ENCODE measurements at places on chromosomes 1 and 21.
A peak's percentile ranks its signal among the peaks of the same experiment; 100 is the strongest.

DNA sequence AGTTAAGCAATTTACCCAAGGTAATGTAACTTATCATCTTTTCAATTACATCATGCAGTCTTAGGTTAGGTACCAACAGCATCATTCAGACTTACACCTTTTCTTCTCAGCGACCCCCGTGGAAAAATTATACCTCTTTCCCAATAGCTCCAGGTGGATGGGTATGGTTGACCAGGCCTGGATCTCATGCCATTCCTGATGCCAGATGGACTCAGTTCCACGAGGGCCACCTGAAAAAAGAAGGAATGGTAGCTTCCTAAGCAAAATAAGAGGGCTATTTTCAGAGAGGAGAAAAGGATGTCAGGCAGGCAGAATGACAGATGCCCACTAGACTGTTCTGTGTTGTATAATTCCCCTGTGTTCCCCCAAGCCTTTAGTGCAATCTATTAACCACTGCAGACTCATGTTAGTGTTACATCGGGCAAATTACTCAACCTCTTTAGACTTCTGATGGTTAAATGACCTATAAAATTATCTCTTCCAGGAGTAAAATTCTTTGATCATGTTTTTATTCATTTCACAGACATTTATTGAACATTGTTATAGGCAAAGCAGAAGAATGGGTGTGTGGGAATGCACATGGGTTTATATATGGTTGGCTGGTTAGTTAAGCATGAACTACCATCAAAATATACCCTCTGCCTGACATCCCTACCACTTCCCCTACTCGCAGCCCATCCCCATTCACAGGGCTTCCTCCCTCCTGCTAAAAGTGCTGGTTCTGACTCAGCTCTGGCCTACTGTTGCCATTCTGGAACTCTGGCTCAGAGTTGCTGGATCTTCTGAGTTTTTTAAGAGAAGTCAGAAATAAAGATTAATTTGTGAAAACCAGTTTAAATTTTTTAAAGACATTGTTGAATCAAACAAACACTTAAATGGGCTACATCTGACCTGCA, 10.6 kb upstream of the MYSM1 start:
- DNase-seq = no peak

DNA sequence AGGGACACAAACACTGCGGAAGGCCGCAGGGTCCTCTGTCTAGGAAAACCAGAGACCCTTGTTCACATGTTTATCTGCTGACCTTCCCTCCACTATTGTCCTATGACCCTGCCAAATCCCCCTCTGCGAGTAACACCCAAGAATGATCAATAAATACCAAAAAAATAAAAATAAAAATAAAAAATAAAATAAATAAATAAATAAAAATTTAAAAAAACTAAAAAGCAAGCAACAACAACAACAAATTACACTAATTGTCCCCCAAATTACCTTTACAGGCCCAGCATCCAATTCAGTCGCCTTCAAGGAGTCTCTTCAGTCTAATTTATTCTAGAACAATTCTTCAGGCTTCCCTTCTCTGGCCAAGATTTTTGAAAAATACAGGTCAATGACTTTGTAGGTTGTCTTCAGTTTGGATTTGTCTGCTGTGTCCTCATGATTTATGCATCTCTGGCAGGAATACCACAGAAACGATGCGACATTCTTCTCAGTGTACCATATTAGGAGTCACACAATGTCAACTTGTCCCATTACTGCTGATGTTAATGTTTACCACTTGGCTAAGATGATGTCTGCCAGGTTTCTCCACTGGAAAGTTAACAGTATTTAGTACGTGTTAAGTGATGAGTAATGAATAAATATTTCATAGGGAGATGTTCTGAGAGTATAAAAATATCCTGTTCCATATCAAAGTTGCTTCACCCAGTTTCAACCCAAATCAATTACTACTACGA, 20.3 kb upstream of the BMP8B start:
- DNase-seq = no peak

DNA sequence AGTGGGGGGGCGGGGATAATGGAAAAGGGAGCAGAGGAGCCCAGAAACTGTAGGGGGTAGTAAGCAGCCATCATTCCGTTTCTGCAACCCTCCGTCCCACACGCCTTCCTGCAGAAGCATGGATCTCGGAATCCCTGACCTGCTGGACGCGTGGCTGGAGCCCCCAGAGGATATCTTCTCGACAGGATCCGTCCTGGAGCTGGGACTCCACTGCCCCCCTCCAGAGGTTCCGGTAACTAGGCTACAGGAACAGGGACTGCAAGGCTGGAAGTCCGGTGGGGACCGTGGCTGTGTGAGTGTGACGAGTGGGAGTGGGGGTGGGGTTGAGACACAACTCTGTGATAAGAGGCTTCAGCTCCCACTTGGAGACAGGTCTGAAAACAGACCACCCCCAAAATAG, 706 bp downstream of the CREB3L4 start:
- DNase-seq = no peak

GRCh38 chr1:172938681-172939080, 112.1 kb downstream of the TNFSF18 start:
- DNase-seq = peak; percentile 74

DNA sequence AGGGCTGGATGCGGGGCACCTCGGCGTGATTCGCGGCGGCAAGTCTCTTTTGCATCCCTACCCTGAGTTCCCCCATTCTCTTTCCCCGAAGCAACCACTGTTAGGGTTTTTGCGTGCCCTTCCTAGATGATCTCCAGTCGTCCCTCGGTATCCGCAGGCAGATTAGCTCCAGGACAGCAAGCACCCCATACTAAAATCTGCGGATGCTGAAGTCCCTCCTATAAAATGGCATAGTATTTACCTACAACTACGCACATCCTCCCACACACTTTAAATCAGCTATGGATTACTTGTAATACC, 22.8 kb upstream of the CFAP126 start:
- no peak for DNase-seq
